ENCODE measurements at places on chromosomes 4 and X.

- no peak for DNase-seq
Measured at GRCh38 chr4:99960648-99961047, 10.6 kb upstream of the H2AZ1 start.

DNA sequence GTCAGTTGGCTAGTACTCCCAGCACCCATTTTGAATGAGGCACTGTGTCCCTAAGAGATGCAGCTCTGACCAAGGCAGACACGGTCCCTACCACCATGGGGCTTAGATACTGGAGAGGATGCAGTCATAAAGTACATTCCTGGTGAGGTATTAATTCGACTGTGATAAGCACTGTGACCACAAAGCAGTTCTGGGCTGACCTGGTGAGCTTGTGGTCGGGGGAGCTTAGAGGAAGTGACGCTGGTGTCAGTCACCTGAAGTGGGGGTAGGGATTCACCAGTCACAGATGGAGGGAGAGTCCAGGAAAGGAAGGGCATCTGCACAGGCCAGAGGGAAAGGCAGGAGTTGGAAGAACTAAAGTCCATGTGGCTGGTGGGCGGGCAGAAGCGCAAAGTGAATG, 15.8 kb upstream of the CLTRN start:
- DNase-seq, result no peak

- DNase-seq, result no peak
Measured at GRCh38 chr4:4607336-4608213, 65.7 kb upstream of the STX18 start.

DNA sequence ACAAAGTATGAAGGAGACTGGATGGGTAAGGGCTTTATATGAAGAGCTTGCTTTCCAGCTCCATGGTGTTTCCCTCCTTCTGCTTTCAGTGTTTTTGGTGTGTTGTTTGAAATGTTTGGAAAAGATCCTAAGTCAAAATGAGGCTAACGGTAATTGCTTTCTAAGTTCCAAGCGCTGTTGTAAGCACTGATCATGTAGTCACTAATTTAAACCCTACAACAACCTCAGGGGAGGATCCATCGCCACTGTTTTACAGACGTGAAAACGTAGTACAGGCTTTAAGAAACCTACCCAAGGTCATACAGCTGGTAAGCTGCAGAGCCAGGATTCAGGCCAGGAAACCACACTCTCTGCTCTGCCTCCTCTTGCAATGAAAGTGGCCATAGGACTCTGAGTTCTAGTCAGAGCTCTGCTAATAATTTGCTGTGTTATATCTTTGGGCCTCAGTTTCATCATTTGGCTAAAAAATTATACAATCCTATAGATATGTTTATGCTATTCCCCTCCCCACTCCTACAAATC, 102.9 kb upstream of the PGRMC2 start:
- DNase-seq, result no peak

DNA sequence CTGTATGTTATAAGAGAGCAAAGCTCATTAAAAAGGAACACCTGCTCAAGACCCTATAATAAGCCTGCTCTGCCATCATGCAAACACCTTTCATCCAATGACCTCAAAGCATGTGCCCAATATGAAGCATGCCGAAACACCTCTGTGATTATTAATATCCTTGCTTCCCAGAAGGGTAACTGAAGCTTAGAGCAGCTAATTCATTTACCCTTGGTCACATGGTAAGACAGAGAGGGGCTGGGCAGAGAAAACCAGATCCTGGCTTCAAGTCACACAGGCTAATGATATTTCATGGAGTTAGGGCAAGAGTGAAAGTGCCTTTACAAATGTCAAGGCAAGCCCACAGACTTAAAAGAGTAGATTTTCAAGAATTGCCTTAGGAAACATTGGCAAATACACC, 5.6 kb downstream of the AMOT start:
- no peak for DNase-seq

Data from cortex of kidney (tissue), 1 donor.